ENCODE measurements at places on chromosomes 11 and 22. TPM values are rescaled to one million over a fixed set of nuclear protein-coding genes. Genes with fewer than 3 reads are reported as not detected.

PARVA gene
- 43.3 TPM for total RNA-seq

DNA sequence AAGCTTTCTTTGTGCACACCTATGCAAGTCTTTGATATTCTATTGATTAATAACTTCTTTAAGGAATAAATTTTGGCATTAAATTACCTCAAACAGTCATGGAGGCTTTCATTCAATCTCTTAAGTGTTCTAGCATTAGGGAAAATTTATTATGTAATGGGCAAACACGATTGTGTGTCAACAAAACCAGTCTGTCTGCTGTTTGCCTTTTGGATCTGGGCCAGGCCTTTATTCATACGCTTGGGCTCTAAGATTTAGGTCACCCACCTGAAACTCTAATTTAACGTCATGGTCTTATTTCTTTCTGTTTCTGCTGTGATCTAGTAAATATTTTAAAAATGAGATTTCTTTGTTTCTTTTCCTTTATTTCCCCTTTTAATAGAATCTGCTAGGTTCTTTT, 1270.6 kb downstream of the LRRC4C start:
- H3K4me3 ChIP-seq: no peak overlapping the region
- H3K27me3 ChIP-seq: no peaks in the 10 kb centered on the region
- DNase-seq: peak; percentile 29
- H3K36me3 ChIP-seq: no peaks in the 10 kb centered on the region
- no peaks in the 10 kb centered on the region for H3K4me1 ChIP-seq

CFAP300 gene
- total RNA-seq: 0.70 TPM

EFCAB6 gene
- 2.2 TPM for total RNA-seq

DNA sequence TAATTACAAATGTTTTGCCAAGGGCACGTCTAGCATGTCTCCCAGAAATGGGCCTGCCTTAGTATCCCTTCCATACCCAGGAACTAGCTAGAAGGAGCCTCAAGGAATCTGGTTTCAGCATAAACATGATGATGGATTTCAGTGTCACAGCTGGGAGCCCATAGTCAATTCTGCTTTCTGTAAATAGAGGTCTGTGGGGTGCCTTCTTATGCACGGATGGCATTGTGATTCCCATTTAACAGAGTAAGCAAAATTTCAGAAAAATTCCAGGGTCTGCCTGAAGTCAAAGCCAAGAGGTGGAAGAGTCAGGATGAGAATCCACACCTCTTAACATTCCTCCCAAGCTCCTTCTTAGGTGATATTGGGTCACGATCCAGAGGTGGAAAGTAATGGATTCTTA, 12.1 kb downstream of the DUSP18 start:
- DNase-seq: no peak
- no peaks in the 10 kb centered on the region for H3K4me1 ChIP-seq
- H3K36me3 ChIP-seq: no peaks in the 10 kb centered on the region
- H3K4me3 ChIP-seq: no peak overlapping the region
- no peaks in the 10 kb centered on the region for H3K27me3 ChIP-seq

KCNC1 gene
- 0.09 TPM for total RNA-seq

DNA sequence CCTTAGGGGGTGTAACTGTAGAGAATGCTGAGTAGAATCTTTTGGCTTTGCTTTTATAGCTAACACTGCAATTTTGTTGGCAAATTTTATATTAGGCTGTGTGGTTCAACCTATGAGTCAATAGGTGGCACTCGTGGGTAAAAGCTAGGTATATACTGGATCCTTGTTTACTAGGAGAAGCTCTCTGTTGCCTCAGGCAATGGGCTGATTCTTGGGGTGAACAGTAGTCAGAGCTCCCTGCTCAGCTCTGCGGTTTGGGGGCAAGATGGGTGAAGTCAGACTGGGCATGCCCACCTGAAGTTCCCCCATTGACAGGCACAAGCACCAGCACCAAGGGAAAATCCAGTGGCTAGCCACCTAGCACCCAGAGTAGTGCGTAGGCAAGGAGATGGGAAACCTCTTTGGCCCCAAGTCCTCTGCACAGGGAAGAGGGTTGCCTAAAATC, 238.7 kb downstream of the FAM181B start:
- no peak overlapping the region for H3K4me3 ChIP-seq
- H3K36me3 ChIP-seq: no peaks in the 10 kb centered on the region
- no peak overlapping the region for H3K27ac ChIP-seq
- DNase-seq: no peak
- H3K27me3 ChIP-seq: no peaks in the 10 kb centered on the region

- no peak overlapping the region for H3K27ac ChIP-seq
- H3K36me3 ChIP-seq: no peaks in the 10 kb centered on the region
- no peaks in the 10 kb centered on the region for H3K27me3 ChIP-seq
- DNase-seq: no peak
These were observed 149.9 kb downstream of the PKNOX2 start for GRCh38 chr11:125314276-125315078.

MIAT gene
- total RNA-seq: 0.46 TPM

Measured in pancreas (tissue), 10 donors.